ENCODE measurements at places on chromosomes 2 and 18.

- no peak for DNase-seq
These were observed 18.6 kb downstream of the GLI2 start for GRCh38 chr2:120754067-120754960.

DNA sequence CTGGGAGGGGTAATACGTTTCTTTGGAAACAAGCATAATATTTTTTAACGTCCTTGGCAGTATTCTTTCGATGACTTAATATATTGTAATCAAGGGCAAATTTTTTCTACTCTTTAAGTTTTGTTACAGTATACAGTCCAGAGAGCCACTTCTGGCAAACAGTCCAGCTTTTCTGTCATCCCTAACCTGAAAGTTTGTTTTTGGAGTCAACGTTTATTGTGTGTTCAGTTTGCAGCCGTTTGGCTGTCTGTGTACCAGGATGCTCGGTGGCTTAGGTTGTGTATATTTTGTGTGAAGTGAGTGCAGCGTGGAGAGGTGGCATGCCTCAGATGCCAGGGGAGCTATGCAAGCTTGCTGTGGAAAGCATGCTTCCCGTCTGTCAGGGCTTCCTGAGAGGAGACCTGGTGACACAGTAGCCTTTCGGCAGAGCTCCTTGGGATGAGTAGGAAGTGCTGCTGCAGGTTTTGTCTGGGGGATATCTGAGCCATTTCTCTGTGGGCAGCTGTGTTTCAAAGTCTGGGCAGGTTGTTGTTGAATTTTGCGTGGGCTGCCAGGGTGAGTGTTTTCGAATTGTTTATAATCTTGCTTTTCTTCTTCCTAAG is 14.7 kb downstream of the MAP3K20 start:
- DNase-seq, result no peak

DNA sequence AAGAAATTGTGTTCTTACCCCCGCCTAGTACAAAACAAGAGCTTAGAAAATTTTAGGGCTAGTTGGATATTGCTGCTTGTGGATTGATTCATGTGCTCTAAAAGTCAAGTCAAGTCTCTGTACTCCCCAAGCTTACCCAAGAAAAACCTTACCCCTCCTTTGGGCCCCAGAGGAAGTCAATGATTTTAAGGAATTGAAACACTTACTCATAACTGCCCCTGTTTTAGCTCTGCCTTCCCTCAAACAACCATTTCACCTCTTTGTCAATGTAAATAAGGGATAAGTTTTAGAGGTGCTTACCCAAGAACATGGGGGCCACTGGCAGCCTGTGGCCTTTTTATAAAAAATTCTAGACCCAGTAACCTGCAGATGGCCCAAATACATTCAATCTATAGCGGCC is 136.6 kb upstream of the RMP24 start:
- DNase-seq, result no peak

DNA sequence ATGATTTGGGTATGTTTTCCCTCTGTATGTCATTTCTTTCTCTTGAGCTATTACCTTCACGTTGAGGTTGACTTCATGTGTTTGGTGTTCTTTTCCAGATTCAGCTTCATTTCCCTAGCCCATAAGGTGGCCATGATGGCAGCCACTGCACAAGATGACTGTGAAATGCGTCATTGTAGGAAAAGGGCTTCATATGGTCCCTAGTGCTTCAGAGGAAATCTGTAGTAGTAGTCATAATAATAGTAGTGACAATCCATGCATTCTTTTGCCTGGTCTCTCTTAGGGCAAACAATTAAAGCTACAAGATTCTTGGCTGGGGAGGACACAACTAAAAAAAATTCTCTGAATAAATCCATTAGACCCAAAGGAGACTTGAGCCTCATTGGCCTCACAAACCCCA is 28.4 kb downstream of the AOX1 start:
- no peak for DNase-seq

DNA sequence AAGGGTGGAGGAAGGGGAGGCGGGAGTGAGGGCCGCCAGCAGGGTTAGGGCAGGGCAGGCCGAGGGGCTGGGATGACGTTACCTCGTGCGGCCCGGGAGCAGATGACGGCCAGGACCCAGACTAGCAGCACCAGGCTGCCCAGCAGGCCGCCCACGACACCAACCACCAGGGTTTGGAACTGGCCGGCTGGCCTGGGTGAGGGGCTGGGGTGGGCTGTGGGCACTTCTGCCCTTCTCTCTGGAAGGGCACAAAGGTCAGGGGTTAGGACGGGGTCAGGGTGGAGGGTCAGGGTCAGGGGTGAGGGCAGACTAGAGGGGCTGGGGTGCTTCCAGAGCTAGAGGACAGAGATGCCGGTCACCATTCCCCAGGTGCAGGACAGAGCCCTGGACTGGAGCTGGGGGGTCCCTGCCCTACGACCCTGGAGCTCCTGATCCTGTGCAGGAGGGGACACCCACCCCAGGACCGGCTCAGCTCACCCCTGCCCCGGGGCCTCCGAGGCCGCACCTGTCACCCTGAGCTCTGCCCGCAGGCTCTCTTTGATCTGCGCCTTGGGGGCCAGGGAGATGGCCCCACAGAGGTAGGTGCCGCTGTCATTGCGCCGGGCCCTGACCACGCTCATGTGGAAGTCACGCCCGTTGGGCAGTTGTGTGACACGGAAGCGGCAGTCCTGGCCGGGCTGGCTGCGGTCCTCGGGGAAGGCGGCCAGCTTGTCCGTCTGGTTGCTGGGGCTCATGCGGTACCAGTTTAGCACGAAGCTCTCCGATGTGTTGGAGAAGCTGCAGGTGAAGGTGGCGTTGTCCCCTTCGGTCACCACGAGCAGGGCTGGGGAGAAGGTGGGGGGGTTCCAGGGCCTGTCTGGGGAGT is 6.3 kb downstream of the PDCD1 start:
- no peak for DNase-seq

DNA sequence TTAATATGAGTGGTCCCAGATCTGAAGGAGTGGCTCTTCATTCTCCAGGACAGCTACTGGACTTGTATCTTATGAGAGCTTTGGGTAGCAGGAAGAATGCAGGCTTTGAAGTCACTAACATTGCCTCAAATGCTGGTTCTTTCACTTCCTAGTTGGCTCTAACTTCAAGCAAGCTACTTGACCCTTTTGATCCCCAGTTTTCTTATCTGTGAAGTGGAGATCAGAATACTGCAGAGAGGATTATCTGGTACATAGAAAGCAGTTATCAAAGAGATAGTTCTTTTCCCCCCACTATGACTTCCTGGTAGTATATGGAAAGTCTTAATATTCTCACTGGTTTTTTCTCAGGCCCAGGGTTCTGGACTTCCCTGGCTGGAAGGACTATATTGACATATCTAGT is 3.4 kb upstream of the PLCL1 start:
- no peak for DNase-seq

- no peak for DNase-seq
These were observed 7.8 kb downstream of the NT5DC4 start for GRCh38 chr2:112728378-112729175.

- DNase-seq, result no peak
These were observed 405.9 kb downstream of the XIRP2 start for GRCh38 chr2:167293943-167294775.

DNA sequence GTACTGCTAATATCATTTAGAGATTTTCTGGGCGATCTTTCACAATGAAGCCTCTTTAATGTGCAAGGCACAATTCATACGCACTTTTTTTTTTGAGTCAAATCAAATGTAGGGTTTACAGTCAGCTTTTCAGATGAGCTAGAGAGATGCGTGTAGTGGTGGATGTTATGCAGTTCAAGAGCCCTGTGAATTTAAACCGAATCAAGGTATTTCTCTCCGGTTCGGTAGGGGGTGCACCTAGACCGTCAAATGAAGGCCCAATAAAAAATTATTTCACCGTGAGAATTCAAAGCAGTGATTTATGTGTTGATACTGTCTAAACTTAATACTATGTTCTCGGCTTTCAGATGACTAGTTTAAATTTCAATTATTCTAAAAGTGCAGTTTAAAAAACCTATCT is 1.1 kb downstream of the PTH2R start:
- DNase-seq, result no peak

DNA sequence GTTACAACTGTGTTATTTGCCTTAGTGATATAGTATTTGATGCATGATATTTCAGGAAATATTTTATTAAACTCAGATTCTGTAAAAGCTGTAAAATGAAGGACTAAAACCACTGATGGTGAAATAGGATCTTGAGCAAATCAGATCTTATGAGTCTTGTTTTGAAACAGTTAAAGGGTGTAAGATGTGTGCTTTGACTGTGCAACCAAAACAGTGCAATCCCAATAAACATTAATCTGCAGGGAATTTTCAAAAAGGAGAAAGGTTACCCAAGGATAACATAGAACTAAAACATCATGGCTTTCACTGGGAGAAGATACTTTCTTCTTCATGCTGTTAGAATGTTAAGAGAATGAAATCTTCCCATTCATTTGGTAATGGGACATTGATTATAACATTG is 378.7 kb downstream of the PARD3B start:
- no peak for DNase-seq

DNA sequence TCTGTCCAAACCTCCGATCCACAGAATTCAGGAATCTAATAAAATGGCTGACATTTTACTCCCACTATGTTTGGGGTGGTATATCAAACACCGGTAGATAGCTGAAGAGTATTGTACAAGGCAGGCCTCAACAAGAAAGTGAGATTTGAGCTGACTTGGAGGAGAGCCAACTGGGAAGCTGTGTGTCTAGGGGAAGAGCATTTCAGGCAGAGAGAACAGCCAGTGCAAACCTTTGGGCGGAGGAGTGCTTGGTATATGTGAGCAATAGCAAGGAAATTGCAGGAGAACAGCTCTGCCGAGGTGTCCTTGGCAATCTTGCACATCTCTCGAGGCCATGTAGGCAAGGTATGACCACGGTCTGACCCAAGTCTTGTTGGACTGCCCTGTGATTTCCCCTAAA is 1.8 kb upstream of the MERTK start:
- no peak for DNase-seq

DNA sequence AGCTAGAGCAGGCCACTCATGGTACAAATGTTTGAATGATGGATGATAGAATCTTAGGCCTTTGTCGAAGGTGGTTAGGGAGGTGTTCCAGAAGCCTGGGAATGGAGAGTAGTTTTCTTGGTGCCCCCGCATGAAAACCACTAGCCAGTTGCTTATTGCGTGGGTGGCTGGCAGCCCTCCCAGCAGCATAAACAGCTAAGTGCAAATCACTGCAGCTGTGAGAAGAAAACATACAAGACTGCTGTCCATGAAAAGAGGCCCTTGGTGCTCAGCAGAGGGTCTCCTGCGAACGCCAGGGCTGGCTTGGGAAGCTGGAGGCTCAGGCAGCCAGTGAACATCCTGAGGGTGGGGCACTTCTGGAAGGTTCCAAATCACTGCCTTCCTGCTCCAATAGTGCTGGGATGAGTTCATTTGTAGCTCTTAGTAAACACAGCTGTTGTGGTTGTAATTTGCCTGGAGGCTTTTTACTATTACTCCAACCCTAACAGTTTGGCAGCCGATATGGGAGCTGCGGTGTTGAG is 118.8 kb downstream of the MGAT5 start:
- peak; percentile 76 for DNase-seq

- DNase-seq, result no peak
These were observed 33.9 kb upstream of the RAB6C start for GRCh38 chr2:129945557-129945956.

- no peak for DNase-seq
These were observed 107.1 kb downstream of the ABCA12 start for GRCh38 chr2:215031321-215031720.

DNA sequence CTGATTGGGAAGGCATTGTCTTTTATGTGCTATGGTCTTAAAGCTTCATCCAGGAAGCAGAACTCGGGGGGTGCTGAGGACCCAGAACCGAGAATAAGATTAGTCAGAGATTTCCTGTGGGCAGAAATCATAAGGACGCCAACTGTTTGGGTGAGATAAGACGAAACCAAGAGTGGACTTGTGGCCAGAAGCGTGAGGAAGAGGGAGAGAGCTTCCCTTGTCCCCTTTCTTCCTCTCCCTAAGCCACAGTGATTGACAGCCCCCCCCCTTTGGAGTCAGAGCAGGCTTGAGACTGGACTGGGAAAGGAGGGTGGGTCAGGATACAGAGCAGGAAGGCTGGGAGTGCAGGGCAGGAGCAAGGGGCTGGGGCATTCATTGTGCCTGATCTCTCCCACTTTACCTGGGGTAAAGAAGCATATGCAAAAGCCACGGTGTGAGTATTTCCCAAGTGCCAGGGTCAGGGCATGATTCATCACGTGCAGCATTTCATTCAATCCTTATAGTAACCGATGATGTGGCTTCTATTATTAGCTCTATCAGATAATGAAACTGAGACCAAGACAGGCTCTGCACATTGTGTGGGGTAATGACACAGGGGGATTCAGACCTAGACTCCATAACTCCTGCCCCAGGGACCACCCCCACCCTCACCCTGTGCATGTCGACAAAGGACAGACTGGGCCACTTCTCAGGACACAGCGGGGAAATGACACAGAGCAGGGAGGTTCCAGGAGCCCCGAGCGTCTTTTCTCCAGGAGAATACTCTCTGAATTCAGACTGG is 3.0 kb upstream of the IL1RN start:
- no peak for DNase-seq

DNA sequence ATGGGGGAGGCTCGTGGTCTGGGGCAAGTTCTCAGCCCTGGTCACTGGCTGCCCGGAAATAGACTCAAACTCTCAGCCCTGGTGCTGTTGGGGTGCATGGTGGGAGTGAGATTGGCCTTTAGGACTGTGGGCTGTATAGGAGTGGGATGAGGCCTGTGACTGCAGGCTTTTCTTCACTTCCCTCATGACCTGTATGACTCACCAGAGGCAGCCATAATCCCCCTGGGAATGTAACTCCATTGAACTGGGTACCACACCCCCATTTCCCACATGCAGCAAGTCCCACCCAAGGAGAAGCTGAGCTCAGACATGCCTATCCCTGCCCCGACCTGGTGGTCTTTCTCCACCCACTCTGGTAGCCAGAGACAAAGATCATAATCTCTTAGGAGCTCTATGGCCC is 177.7 kb upstream of the OSR1 start:
- DNase-seq, result no peak

DNA sequence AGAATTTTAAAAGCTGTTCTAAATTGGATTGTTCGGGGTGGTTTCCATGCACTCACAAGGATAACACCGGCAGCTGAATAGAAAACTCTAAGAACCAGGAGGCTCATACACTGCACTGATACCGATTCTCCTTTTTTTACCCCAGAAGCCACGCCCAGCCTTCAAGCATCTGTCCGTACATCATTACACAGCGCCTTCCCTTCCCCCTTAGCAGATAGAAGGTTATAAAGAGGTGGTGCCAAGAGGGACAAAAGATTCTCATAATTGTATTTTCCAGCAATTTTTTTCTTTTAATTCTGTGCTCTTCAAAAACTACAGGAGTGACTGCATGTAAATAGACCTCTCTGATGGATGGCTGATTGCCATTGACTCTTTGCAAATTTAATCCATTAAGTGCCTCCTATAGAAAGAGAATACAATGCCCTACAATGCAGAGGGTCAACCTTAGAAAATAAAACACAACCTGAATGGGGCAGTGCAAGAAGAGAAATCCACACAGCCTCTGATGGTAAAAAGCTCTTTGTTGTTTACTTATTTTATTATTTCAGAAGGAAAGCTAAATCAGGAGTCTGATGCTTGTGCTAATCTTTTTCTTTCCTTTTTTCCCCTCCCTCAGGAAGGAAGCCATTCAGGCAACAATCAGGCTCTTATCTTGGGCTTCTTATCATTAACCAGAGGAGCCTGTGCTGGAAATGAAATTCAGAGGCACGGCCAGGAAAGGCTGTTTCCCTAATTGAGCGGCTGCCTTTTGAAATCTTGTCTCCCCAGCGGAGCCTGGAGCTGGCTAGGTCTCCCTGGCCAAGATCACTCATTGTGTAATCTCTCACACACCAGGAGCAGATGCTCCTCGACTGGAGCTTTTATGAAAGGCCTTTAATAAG is 198.9 kb upstream of the NABP1 start:
- no peak for DNase-seq

Data from GM04503 (cell line).